ENCODE measurements at places on chromosomes 7 and 10.

DNA sequence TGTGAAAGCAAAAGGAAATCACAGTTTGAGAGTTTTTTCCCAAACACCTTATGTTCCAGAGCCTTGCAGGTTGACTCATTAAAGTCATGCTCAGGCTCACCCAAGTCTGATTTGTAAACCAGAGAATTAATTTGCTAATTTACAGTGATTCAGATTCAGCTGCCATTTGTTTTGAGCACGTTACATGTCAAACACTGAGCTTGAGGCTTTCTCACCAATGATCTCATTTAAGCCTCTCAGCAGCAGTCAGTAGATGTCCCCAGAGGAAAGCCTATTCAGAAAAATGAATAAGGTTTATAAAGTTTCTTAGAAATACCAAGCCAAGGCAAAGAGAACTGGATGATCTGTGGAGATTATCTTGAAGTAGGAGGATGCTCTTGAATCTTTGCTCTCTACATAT lies 420.4 kb downstream of the HTR7 start:
- no peak for DNase-seq

DNA sequence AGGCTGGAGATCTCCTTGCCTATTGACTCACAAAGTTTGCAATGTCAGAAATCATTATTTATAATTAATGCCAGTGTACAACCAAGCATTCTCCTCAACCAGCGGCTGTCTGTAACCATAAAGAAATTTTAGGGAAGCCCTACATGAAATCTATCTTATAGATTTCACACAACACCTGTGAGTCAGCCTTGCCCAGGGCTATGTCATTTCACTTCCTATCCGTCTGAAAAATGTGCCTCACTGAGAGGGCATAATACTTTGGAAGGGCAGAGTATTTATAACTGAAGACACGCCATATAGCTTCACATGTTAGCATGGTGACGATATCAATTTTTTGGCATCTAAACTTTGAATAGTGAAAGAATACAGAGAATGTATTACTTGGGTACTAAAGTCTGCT lies 296.6 kb upstream of the ETV1 start:
- DNase-seq: no peak

- DNase-seq: no peak
Measured at GRCh38 chr7:150851492-150852370, 586 bp upstream of the AOC1 start.

DNA sequence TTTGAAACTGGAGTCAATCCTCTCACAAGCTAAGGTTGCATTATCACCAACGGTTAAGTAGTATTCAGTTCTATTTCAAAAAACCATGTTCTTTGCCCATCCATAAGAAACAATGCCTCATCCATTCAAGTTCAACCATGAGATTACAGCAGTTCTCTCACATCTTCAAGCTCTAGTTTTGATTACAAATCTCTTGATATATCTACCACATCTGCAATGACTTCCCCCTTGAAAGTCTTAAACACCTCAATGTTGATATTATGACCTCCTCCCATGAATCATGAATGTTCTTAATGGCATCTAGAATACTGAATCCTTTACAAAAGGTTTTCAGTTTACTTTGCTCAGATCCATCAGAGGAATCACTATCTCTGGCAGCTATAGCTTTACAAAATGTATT lies 81.8 kb downstream of the JMJD1C start:
- DNase-seq: no peak

DNA sequence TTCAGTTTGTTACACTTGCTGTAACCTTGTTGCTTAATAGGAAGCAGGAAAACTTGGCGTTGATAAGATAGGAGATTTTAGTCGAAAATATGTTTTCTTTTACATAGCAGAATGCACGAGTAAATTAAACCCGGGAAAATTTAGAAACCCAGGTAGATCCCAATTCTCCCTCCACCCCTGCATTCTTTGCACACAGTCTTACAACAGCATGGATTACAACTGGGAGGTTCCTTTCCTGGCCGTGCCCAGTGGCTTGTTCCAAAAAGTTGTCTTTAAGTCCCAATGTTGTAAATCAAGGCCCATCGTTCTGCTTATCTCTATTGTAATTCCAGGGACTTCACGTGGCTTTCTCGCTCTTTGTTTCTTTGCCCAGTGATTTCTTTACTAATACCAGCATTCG lies 1.1 kb upstream of the DPY19L1 start:
- no peak for DNase-seq

GRCh38 chr10:83582407-83583095 lies 556.8 kb upstream of the GHITM start:
- DNase-seq: no peak

- peak; percentile 47 for DNase-seq
Measured at GRCh38 chr10:73576178-73576889, 14.8 kb downstream of the USP54 start.

GRCh38 chr10:64503429-64503828 lies 982.2 kb downstream of the REEP3 start:
- no peak for DNase-seq

DNA sequence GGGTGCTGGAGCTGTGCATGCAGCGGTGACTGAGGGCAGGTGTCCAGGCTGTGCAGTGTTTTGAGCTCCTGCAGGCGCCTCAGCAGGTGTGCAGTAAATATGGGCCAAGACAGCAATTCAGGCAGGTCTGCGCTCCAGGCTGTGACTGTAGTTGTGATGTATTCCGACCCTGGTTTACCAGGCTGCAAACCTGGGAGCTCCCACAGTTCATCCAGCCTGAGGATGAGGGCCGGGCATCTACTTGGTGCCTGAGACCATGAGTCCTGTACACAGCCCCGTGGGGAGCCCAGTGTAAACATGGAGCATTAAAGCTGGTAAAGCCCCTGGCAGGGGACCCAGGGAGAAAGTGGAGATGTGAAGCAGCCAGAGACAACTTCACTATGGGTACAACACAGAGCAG lies 82.8 kb downstream of the VOPP1 start:
- DNase-seq: no peak

DNA sequence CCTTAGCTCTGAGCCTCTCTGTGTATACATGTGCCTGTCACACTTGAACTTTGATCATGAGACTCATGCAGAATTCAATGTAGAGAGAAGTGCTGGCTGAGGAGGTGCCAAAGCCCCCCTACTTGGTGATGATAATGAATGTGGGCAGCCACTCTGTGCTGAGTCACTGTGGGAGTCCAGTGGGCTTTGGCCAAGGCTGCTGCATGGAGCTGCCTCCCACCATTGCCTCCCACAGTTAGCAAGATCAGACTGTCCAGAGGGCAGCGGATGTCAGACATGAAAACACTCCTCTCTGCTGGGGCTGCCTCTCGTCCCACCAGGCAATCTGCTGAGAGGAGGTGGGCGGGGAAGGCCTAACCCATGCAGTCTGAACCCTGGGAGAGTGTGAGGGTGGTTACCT lies 180.3 kb downstream of the SH2D4B start:
- DNase-seq: no peak

- DNase-seq: no peak
Measured at GRCh38 chr7:28456044-28456443, 43.7 kb downstream of the CREB5 start.

All from dermis blood vessel endothelial cell (primary cell).